OCI-LY7 (cell line): ENCODE measurements at places on chromosomes 13 and 19.

DNA sequence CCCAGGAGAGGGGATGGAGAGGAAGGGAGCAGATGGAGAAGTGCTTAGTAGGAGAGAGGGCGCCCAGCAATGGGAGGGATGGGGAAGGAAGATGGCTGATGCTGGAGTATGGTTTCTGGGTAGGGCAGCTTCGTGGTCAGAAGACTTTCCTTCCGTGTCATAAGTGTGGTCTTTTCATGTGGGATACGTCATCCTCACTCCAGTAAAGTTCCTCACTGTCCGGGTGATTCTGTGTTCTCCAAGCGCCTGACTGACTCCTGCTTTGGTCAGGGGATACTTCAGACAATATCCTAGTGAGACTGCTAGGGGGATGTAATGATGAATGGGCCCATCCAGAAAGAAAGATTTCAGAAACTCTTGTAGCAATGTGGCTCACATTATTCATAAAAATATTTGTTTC lies 3.9 kb upstream of the OR10H3 start:
- DNase-seq, result no peak

GRCh38 chr13:35810321-35810720 lies 320.9 kb downstream of the DCLK1 start:
- DNase-seq, result no peak

- DNase-seq, result no peak
These were observed 13.0 kb downstream of the ARHGAP33 start for GRCh38 chr19:35788205-35788960.

DNA sequence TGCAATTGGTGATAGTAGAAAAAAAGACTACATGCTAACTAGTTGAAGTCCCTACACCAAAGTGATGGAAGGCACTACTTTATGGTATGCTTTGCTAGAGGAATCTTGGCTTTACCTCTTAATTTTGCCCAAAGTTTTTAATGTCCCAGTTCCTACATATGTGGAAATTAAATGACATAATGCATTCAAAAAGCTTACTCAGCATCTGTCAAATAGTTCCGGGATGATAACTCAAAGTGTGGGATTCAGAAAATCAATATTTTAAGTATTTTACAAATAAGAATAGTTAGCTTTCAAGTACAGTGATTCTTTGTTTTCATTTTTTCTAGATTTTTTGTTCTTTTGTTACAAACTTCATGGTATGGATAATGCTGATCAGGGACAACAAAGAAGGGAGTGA lies 211.6 kb downstream of the PCDH20 start:
- no peak for DNase-seq

GRCh38 chr13:33146843-33147611 lies 130.8 kb downstream of the KL start:
- DNase-seq, result no peak

DNA sequence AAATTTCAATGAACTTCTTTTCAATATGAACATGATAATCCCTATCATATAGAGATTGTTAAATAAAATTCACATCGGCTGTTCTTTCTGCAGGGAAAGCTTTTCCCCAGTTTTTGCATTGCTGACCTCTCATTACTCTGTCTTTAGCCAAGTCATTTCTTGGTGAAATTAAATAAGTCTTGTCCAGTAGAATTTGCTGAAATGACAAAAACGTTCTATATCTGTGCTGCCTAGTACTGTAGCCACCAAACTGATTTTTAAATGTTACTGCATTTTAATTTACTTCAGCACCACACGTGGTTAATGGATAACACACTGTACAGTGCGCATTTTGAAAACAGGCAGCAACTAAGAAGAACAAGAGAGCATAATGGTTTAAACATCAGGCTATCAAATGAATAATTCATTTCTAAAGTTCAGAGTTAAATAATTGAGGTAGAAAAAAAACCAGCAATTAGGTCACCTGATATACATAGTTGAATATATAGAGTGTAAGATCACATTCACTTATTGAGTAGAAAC lies 178.9 kb downstream of the LIG4 start:
- no peak for DNase-seq

- peak; percentile 30 for DNase-seq
These were observed 85.8 kb downstream of the RAB20 start for GRCh38 chr13:110475550-110476219.

DNA sequence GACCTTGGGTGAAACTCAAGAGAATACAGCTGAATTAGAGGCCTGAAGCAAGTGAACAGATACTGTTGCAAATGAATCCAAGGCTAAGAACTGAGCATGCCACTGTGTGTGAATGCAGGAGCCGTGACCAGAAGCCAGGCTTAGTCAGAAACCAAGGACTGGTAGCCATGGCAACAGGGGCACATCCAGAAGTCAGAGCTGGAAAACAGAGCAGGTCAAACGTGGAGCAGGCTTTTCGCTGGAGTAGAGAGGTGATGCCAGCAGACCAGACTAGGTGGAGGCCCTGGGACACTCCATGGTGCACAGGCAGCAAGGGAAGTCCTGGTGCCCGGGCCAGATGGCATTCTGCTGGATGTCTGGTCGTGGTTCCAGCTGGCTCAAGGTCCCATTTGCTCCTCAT lies 564.1 kb downstream of the PCDH9 start:
- DNase-seq, result no peak

- no peak for DNase-seq
These were observed 783 bp downstream of the RHPN2 start for GRCh38 chr19:33063753-33064457.

GRCh38 chr13:82963226-82964099 lies 918.8 kb downstream of the SLITRK1 start:
- no peak for DNase-seq

DNA sequence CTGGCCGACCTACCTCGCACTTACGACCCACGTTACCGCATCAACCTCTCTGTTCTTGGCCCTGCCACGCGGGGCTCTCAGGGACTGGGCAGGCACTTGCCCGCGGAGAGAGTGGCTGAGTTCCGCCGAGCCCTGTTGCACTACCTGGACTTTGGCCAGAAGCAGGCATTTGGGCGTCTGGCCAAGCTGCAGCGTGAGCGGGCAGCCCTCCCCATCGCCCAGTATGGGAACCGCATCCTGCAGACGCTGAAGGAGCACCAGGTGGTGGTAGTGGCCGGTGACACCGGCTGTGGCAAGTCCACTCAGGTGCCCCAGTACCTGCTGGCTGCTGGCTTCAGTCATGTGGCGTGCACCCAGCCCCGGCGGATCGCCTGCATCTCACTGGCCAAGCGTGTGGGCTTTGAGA lies 4.2 kb downstream of the DHX34 start:
- DNase-seq, result no peak

DNA sequence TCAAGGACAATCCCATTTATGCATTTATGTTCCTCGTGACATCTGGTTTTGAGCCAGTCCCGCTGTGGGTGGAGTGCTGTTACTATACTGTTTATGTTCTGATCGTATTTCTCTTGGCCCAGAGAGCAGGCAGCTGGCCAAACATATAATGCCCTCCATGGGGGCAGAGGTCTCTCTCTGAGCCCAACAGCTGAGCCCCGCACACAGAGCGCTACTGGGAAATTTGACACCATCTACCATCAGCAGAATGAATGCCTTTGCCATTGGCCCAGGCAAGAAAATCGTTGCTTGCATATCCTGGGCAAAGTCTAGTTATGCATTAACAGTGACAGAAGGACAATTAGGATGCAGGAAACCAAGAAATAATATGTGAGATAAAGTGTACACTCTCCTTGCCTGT lies 126.8 kb upstream of the CACNA1A start:
- DNase-seq, result no peak
